ENCODE measurements at places on chromosomes 7 and 10.

DNA sequence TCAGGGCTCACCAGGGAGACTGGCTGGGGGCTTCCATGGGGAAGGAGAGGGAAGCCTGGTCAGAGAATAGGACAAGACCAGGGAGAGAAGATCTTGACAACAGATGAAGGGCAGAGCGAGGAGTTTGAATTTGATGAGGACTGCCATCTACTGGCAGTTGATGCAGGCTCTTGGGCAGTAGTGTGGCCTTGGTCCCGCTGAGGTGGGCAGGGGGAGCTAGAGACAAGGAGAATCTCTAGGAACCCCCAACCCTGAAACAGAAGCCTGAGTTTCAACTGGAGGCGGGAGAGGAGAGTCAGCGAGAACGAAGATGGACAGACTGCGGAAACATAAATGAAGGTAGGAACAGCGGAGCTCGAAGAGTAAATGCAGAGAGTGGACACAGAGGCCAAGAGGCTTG is 81.0 kb downstream of the PPP1R3C start:
- no peak for DNase-seq

- DNase-seq: no peak
Observed at GRCh38 chr7:1436608-1437007, 22.7 kb downstream of the MICALL2 start.

- no peak for DNase-seq
Observed at GRCh38 chr7:13130321-13130720, 442.9 kb downstream of the ARL4A start.

DNA sequence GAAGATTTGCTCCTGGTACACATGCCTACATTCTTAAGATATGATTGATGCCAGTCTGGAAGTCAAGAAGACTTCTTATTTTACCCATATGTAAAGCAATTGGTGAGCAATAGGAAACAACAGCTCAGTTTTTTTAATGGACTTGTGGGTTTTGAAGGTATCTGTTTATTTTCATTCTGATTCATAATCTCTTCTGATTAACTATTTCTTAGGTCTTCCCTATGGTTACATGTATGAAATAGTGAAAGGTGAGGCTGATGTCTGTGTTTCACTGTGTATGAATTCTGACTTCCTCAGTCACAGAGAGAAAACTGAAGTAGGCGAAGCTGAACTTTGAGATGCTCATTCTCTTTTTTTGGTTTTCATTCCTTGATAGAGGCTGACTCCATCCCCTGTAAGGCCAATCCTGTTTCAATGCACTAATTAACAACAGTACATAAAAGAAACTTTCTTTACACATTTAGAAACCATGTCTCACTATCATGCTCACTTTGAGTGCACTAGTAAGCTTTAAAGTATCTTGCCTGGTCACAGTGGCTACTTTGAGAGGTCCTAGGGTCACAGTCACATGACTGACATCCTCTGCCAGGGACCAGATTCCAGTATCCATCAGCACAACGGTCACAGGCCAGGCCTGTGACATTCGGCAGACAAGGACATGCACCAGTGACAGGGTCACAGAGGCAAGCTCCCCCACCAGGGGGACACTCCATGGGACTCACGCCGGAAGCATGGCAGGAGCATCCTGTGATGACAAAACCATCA is 59.5 kb upstream of the LAMB1 start:
- no peak for DNase-seq

GRCh38 chr10:35774109-35774508 is 132.0 kb upstream of the FZD8 start:
- no peak for DNase-seq

Measured in T-helper 22 cell (primary cell).